ENCODE measurements at places on chromosomes 16 and 17.

DNA sequence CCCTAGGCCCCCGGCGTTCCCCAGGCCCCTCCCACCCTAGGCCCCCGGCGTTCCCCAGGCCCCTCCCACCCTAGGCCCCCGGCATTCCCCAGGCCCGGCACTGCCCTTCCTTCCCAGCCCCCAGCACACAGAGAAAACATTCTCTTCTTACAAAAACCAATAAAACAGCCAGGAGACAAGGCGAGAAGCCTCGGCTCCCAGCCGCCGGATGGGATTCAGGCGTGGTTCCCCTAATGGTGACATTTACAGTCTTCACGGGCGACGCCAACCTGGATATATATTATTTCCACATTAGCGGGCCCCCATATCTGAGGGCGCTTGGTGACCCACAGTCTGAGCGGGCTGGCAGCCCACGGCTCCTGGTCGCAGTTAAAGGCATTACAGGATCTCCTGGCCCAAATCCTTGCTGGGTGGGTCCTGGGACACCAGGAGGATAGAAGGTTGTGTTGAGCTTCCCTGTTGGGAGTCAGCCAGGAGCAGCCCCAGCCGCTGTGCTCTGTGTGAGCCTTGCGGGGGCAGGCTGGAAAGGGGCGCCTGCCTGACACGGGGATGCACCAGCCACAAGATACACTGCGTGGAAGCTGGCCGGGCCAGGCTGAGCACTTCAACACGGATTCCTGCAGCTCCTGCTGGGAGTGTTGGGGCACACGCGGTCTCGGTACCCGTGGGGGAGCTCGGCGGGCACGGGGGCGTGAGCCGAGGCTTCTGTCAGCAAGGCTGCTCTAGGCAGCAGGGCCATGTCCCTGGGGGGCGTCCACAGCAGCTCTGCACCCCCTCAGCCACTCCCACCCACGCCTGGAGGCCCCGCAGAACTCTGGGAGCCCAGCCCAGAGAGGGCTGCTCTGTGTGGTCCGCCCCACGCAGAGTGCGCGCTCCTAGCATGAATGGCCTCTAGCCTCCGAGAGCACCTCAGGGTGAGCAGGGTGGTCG lies 83.7 kb downstream of the LMF1 start:
- DNase-seq = peak; percentile 61

DNA sequence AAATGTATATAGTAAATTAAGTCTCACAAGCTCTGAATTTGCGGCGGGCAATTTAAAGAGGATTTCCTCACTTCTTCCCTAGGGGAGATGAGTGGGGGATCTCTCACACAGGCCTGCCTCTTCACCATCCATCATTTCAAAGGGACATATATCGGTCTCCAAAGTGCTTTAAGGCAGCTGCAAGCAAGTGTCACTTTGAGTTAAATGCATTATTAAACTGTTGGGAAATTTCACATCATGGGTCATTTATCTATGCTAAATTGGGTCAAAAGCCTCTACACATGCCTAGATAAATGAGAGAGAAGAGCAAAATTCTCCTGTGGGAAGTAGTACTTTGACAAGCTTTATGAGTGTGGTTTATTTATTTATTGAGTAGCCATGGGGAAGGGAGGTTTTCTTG lies 1106.1 kb upstream of the GOT2 start:
- no peak for DNase-seq

DNA sequence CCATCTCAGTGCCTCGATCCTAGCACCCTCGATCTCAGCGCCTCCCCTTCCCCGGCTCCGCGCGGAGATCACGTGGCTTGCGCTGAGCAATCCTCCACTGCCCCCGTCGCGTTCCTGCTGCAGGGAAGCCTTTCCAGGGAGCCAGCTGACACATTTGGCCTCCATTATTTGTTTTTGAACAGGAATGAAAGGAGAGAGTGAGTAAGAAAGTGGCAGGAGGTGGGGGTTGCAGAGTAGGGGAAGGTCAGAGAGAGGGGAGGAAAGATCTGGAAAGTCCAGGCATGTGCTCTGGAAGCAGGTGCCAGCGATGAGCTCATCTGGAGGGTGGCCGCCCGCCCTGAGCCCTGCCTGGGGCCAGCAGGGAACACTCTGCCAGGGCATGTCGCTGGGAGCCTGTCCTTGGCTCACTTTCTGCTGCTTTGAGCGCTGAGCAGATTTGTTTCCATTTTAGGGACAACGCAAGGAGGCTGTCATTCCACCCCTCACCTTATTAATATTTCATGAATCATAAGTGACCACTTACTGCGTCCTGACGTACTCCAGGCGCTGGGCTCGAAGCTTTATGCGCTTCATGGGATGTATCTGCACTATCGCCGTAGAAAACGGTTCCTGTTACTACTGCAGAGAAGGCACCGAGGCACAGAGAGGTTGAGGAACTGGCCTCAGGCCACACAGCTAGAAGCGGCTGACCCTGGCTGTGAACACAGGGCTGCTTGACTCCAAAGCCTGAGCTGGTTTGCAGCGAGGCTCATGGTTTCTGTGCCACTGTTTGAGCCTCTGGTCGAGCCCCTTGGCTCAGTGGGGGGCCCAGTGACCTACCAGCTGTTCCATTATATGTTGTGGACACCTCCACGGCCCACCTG lies 283.1 kb downstream of the SEC14L1 start:
- no peak for DNase-seq

DNA sequence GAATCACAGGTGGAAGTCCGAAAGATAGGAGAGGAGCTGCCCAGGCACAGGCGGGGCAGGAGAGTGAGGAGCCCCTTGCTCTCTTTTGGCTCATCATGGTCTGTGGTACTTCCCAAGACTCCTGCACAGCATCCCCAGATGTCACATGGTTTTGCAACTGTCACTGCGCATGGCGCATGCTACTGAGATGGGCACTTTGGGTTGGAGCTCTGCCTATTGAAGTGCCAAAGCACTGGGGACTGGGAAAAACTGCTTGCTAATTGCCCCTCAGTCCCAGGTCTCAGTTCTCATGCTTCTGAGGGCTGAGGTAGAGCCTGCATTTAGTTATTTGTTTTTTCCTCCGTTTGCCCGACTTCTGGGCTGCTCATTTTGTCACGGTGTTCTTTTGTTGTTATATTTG lies 156.8 kb upstream of the CDH13 start:
- DNase-seq = no peak

DNA sequence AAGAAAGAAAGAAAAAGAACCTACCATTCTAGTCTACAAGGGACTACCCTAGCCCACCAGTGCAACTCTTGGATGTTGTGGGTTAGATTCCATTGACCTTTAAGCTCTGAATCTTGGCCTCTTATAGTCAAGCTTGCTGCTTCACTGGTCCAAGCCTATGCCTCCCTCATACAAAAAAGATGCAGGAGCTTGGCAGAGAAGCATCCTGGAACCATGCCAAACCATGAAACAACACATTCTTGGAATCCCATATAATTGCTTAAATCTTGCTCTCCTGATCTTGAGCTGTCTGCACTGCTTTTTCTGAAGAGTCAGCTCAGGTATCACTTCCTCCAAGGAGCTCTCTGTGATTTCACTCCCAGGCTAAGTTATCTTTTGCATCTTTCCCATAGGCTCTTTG lies 117.9 kb upstream of the GPR139 start:
- no peak for DNase-seq

GRCh38 chr16:87135246-87136030 lies 181.8 kb downstream of the C16orf95 start:
- no peak for DNase-seq

- DNase-seq = no peak
Observed at GRCh38 chr16:84082835-84083569, 33.7 kb downstream of the MBTPS1 start.

DNA sequence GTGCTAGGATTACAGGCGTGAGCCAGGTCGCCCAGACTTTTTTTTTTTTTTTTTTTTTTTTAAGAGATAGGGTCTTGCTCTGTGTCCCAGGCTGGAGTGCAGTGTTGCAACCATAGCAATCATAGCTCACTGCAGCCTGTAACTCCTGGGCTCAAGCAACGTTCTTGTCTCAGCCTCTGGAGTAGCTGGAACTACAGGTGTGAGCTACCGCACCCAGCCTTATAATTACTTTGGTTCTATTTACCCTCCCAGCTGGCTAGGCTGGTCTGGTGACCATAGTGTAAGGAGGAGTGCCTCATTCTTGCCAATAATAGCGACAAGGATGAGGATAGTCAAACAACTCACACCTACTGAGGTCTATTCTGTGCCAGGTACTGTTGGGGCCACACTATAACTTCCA lies 39.6 kb upstream of the USP7 start:
- DNase-seq = no peak

DNA sequence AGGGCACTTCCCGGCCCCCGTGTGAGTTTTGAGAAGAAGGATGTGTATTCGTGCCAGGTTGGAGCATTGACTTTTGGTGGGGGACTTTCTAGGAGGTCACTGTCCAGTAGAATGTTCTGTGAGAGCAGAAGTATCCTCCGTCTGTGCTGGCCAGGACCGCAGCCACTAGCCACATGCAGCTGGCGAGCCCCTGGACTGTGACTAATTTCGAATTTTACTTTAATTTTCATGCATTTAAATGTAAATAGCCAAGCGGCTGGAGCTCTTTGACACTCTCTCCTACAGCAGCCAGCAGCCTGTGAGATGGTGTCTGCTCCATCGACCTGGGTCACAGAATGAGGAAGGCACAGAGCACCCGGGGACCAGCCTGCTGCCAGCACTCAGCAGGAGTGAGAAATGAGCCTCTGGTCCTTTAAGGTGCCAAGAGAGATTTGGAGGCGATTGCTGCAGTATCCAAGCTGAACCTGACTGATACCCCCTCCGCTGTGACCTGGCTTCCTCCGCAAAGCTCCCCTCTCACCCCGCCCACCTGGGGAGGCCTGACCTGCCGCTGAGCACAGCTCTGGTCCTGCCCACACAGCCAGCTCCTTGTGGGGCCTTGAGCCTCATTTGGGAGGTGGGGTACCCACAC lies 7.8 kb downstream of the ATP2A3 start:
- no peak for DNase-seq

- no peak for DNase-seq
Observed at GRCh38 chr17:19248151-19248927, 11.2 kb downstream of the EPN2 start.

GRCh38 chr16:22739077-22739476 lies 74.9 kb upstream of the HS3ST2 start:
- no peak for DNase-seq

GRCh38 chr16:79887541-79888540 lies 287.3 kb upstream of the MAF start:
- no peak for DNase-seq

DNA sequence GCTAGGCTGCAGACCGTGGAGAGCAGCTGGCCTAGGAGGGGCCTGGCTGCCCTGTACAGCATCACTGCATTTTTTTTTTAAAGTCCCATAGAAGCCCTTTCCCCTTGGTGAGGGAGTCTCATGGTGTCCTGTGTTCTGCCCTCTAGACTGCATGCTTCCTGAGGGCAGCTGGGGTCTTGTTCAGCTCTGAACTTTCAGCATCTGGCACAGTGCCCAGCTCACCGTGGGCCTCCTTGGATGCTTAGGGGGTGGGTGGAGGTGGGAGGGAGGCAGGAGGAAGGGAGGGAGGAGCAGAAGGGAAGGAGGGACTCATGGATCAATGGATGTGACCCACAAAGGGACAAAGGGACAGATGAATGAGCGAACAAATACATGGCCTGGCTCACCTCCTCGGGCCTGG lies 63.4 kb upstream of the TMEM97 start:
- DNase-seq = no peak

DNA sequence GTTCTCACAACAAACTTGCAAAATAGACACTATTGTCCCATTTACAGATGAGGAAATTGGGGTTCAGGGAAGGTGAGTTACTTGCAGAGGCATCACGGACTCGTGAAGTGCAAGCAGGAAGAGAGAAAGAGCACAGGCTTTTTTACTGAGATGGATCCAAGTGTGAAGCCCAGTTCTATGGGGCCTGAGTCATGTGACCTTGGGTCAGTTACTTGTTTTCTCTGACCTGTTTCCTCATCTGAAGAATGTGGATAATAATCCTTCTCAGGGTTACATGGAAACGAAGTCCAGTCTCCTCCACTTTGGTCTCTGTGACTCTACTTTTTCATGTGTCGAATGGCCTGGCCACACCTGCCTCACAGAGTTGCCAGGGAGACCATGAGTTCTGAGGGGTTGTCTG lies 134.4 kb downstream of the SPACA3 start:
- no peak for DNase-seq

GRCh38 chr17:11645426-11645825 lies 47.2 kb downstream of the DNAH9 start:
- DNase-seq = no peak

- no peak for DNase-seq
Observed at GRCh38 chr17:44933824-44934744, 13.5 kb downstream of the KIF18B start.

- no peak for DNase-seq
Observed at GRCh38 chr16:13315642-13316427, 414.4 kb downstream of the SHISA9 start.

DNA sequence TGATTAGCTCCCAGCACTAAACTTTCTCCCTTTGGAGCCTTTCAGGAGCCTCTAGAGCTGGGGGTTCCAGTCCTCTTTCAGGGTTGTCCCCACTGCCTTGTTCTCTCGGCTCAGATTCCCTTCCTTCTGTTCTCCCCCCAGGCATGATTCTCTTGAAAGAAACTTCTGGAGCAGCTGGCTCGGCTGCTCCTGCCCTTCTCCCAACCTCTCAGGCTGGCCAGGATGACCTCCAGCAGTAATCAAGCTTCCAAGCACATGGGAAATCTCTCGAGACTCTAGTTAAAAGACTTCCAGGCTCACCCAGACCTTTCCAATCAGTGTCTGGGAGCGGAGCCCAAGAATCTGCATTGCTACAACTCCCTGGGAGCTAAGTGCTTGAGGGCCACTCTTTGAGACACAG lies 3.6 kb downstream of the SDK2 start:
- no peak for DNase-seq

DNA sequence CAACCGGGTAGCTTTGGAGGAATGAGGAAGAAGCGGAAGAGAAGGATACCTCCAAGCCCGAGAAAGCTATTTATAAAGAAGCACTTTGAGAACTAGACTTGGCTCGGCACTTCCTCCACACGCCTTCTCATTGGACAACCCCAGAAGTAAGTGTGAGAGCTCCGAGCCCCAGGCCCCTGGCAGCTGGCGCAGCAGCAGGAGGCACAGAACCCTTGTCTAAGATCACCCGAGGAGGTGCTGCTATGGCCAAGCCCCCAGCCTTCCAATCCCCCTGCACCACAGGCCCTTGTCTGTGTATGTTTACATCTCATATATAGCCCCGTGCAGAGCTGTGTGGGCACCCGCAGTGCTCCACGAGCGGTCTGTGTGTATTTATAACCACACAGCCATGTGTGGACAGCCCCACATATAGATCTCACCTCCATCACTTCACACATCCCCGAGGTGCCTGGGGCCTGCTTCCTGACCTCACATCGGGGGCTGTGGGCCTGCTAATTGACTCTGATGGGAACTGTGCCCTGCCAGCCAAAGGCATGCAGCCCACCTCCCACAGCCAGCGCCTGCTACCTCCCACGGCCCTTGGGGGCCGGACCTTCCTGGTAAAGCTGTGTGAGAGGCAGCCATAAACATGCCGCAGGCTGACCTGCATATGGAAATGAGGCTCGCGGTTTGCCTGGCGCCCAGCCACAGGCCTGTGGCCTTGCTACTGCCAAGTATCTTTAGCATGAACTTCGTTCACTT lies 96.1 kb downstream of the C17orf67 start:
- no peak for DNase-seq

GRCh38 chr17:76208120-76208519 lies 32.2 kb downstream of the RNF157 start:
- no peak for DNase-seq

GRCh38 chr16:81917375-81917774 lies 93.9 kb downstream of the SDR42E1 start:
- no peak for DNase-seq
